ENCODE measurements at places on chromosomes 6 and 20. TPM values are rescaled to one million over a fixed set of nuclear protein-coding genes. Genes with fewer than 3 reads are reported as not detected.
A peak's percentile ranks its signal among the peaks of the same experiment; 100 is the strongest.

- H3K27me3 ChIP-seq: no peaks in the 10 kb centered on the region
- no peaks in the 10 kb centered on the region for H3K36me3 ChIP-seq
- H3K4me3 ChIP-seq: no peak overlapping the region
- peaks cover 9% of the 10 kb centered on the region for H3K4me1 ChIP-seq
- peak; percentile 20 for DNase-seq
- H3K27ac ChIP-seq: no peak overlapping the region
Measured at GRCh38 chr6:142631517-142632385, 313.2 kb downstream of the HIVEP2 start.

- H3K36me3 ChIP-seq: no peaks in the 10 kb centered on the region
- H3K4me3 ChIP-seq: no peak overlapping the region
- H3K4me1 ChIP-seq: peaks cover 22% of the 10 kb centered on the region
- no peak for DNase-seq
Measured at GRCh38 chr6:137808836-137809315, 58.2 kb upstream of the TNFAIP3 start.

DNA sequence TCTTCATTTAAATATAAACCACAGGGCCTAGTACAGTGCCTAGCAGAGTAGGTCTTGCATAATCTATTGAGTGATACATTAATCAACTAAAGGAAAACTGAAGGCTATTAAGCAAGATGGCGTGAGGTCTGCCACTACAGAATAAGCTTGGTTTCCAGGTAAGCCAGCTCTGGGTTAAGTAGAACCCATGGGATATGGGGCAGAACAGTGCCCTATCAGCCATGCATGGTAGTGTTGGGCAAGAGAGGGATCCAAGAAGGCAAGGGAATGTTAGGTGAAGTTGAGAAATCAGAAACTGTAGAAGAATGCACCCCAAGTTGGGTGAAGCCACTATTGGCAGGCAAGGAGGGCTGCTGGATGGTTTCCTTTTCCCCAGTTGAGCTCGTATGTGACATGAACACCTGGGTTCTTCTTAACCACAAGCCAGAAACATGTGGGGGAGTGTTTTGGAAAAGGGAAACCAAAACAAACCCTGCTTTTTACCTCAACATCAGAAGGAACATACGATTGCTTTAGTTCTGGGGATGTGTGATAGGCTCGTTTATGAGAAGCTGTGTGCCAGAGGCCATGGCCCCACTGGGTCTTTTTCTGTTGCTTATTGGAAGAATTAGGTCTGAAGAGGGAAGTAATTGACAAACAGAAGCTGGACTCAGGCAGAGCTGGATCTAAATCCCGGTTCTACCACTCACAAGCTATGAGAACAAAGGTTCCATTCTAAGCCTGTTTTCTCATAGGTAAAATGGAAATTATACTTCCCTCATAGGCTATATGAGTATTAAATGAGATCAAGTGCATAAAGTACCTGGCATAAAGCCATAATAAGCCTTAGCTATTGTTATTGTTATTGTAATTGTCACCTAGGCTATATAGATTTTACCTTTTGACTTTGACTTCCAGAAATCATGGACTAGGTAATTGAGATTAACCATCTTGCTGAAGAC is 33.5 kb downstream of the NEDD9 start:
- peaks cover 6% of the 10 kb centered on the region for H3K36me3 ChIP-seq
- H3K27me3 ChIP-seq: no peaks in the 10 kb centered on the region
- peak overlapping the region; percentile 99 for H3K27ac ChIP-seq
- H3K4me3 ChIP-seq: no peak overlapping the region
- H3K4me1 ChIP-seq: peaks cover 79% of the 10 kb centered on the region

DNA sequence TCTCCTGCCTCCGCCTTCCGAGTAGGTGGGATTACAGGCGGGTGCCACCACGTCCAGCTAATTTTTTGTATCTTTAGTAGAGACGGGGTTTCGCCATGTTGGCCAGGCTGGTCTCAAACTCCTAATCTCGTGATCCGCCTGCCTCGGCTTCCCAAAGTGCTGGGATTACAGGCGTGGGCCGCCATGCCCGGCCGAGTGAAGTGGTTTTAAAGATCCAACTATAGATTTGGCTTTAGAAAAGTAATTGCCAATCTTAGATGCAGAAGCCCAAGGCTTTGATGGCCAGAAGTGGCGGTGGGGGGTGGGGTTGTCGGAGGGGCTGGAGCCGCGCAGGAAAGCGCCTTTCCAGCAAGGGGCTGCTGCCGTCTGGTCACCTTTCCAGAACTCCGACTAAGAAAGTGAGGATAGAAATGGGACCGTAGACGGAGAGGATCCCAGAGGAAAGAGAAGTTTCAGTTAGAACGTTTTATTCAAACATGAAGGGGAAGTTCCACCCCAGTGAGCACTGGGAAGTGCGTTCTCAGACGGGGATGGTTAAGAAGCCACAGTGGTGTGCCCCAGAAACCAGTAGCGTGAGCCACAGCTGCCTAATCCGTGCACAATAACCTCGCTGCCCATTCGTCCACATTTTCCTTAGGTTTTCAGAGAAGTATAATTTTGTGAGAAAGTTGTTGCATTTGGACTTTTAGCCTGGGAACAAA is 69.7 kb downstream of the DLL1 start:
- no peaks in the 10 kb centered on the region for H3K27me3 ChIP-seq
- DNase-seq: no peak
- peaks cover 11% of the 10 kb centered on the region for H3K4me1 ChIP-seq

- H3K27ac ChIP-seq: no peak overlapping the region
- H3K4me1 ChIP-seq: no peaks in the 10 kb centered on the region
- no peaks in the 10 kb centered on the region for H3K27me3 ChIP-seq
- H3K36me3 ChIP-seq: no peaks in the 10 kb centered on the region
- H3K4me3 ChIP-seq: no peak overlapping the region
- no peak for DNase-seq
Measured at GRCh38 chr6:138145402-138145801, 16.3 kb upstream of the ARFGEF3 start.

- peak; percentile 0 for DNase-seq
- no peaks in the 10 kb centered on the region for H3K36me3 ChIP-seq
- no peak overlapping the region for H3K4me3 ChIP-seq
- H3K27ac ChIP-seq: no peak overlapping the region
- no peaks in the 10 kb centered on the region for H3K27me3 ChIP-seq
Measured at GRCh38 chr6:18823782-18824386, 436.7 kb downstream of the RNF144B start.

DNA sequence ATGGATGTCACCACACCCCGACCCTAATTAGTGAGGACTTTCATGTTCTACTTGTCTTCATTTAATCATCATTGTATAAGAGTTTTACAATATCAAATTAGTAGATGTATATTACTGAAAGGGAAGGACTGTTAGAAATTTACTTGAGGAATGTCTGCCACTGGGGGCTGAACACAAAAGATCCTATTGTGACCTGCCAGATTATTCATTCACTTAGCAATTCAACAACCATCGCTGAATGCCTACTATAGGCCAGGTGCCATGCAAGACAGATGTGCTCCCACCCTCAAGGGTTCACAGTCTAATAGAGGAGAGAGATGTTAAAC is 8.0 kb upstream of the RBCK1 start:
- H3K4me1 ChIP-seq: peaks cover 3% of the 10 kb centered on the region
- H3K27ac ChIP-seq: no peak overlapping the region
- DNase-seq: no peak
- H3K36me3 ChIP-seq: peaks cover 3% of the 10 kb centered on the region

DNA sequence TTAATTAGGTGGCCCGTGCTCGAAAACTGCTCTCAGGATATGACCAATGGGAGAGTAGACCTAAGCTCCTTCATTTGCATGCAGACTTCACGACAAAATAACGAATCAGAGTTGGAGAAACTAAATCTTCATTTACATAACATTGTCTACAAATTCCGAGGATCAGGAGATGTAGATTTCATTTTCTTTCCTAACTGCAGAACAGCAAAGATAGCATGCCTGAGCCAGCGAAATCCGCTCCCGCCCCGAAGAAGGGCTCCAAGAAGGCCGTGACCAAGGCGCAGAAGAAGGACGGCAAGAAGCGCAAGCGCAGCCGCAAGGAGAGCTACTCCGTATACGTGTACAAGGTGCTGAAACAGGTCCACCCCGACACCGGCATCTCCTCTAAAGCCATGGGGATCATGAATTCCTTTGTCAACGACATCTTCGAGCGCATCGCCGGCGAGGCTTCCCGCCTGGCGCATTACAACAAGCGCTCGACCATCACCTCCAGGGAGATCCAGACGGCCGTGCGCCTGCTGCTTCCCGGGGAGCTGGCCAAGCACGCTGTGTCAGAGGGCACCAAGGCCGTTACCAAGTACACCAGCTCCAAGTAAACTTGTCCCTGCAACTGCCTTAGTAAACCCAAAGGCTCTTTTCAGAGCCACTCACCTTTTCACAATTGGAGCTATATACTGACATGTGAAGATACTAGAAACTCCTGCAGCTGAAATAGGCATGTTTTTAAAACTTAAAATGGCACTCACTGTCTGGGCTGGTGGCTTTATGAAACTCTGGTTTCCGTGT is 96.5 kb downstream of the HFE start:
- no peaks in the 10 kb centered on the region for H3K27me3 ChIP-seq
- DNase-seq: peak; percentile 88
- peaks cover 20% of the 10 kb centered on the region for H3K4me1 ChIP-seq
- peak overlapping the region; percentile 63 for H3K4me3 ChIP-seq

CDYL gene
- 87.1 TPM for total RNA-seq

Measured in astrocyte (in vitro differentiated cells and primary cell).